ENCODE measurements at places on chromosomes 2 and 18.

DNA sequence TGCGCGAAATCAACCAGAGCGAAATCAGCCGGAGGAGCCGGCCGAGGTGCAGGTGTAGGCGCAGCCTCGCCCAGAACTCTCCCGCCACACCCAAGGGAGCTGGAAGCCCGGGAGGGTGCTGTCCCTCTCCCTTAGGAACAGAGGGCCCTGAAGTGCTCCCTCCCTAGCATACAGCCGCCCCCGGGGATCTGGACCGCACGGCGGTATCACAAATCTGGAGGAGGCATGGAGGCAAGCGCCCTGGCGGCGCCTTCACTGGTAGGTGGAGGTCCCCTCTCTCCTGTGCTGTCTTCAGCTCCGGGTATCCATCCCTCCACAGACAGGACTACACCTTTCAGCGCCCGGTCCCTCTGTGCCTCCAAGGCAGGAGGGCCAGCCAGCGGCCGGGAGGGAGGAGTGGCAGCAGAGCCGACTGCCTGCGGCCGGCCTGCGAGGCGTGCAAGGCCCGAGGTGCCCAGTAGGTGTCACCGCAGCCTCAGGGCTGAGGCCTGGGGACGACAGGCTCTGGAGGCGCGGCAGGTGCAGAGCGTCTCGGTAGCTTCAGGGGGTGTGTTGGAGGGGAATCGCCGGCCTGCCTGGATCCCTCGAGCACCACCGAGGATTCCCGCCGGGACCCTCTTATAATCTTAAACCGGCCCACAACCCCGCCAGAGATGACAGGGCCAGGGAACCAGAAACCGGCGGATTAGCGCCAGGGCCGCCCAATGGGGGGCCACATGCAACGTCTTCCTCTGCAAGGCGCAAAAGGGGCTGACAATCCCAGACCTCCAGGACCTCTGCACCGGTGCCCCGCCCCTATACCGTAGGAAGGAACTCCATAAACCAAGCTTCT is 2.8 kb downstream of the IHH start:
- peak; percentile 43 for DNase-seq

DNA sequence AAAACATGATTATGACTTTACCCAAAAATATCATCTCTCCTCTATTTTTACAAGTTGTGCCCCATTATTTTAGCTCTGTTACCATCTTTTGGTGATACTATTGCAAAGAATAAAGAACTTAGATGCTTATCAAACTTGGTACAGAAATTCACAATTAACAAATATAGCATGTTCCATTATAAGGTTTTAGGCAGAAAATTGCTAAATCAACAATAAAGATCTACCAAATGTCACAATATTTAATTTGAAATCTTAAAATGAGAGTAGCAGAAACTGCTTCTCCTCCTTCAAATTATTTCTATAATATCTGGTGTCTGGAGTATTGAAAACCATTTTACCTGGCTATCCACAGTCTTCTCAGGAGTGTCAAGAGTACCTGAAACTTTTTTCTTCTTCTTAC is 8.7 kb downstream of the NIFK start:
- no peak for DNase-seq

DNA sequence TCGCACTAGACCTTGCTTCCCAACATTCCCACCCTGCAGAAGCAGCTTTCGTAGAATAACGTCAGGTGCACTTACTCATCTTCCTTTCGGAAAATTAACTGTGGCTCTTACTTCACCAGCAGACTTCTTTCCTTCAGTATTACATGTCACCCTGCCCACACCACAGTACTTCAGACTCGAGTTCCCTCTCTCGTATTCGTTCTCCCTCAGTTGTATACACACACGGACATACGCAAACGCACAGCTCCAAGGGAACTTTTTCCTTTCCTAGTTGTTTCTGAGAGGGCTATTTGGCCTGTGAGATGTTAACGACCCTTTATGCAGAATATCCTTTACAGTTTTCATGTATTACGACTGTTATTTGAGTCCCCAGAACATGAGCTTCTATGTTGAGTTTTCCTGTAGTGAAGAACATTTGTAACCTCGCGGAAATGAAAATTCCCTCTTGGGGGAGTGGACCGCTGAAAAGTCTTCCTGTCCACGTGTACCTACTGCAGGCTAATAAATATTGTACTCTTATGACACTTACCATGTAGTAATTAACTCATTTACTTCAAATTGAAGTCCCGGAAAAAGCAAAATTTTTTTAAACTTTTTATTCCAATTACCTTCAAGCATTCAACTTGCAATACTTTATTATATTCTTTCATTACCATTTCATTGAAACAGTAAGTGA is 908 bp downstream of the ERLEC1 start:
- DNase-seq: peak; percentile 8

DNA sequence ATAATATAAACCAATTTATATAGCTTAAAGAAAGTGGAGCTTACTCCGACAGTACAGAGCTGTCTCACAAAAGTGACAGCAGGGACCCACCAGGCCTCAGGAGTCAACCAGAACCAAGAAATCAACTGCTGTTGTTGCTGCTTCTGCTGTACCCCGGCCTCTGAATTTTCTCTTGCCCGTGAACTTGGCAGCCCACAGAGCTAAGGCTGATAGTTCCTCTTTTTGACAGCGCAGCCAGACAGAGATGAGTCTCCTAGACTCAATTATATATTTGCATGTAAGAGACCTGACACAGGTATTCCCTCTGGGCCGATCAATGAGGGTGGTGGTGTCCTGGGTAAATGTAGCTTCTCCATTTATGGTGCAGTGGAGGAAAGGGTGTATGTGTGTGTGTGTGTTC is 109.4 kb downstream of the KCTD1 start:
- DNase-seq: no peak

DNA sequence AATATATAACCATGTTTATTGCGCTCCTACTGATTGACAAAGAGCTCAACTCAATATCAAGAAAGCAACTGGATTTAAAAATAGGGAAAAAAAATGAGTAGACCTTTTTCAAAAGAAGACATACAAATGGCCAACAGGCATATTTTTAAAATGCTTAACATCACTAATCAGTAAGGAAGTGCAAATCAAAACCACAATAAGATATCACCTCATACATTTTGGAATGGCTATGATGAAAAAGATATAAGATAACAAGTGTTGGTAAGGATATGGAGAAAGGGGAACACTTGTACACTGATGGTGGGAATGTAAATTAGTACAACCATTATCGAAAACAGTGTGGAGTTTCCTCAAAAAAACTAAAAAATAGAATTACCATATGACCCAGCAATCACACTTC is 5.6 kb upstream of the GALNT5 start:
- no peak for DNase-seq

DNA sequence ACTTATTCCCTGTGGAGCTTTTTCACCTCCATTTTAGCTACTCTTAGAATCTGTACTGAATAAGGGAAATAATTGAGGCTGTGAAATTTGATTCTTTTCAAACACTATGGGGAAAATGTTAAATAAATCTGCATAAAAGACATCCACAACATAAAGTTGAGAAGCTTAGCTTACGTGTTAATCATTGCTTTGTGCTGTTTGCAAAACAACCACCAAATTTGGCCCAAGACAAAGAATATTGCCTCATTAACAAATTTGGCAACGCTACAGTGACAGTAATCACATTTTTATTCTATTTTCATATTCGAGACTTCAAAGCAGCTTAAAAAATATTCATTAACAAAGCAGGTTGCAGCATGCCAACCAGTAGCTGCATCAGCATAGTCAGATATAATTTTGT is 437.6 kb downstream of the DPP10 start:
- DNase-seq: no peak

- no peak for DNase-seq
Measured at GRCh38 chr18:24474406-24474805, 14.0 kb downstream of the HRH4 start.

- no peak for DNase-seq
Measured at GRCh38 chr2:192957425-192957824, 762.7 kb upstream of the TMEFF2 start.

- peak; percentile 11 for DNase-seq
Measured at GRCh38 chr2:109638795-109639194, 24.6 kb downstream of the SOWAHC start.

GRCh38 chr18:45111502-45111848 is 430.8 kb downstream of the SETBP1 start:
- no peak for DNase-seq

- no peak for DNase-seq
Measured at GRCh38 chr2:153872311-153873051, 759 bp downstream of the GALNT13 start.

GRCh38 chr2:225462417-225462816 is 62.9 kb downstream of the NYAP2 start:
- no peak for DNase-seq

DNA sequence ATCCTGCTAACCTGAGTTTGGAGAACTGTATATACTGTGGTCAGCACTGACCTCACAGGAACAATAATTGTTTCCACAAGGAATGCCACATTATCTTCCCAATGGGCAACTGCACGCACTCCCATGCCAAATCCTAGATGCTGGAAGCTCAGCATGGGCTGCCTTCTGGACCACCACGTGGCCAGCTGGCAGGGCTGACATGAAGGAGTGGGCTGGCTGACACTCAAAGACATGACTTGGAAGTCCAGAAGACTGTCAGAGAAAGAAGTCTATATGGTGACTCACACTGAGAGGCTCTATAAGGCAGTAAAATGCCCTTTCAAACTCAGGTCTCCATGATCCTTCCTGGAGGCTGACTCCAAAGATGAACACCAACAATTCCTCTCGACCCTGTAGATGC is 98.4 kb upstream of the RNF152 start:
- peak; percentile 54 for DNase-seq

DNA sequence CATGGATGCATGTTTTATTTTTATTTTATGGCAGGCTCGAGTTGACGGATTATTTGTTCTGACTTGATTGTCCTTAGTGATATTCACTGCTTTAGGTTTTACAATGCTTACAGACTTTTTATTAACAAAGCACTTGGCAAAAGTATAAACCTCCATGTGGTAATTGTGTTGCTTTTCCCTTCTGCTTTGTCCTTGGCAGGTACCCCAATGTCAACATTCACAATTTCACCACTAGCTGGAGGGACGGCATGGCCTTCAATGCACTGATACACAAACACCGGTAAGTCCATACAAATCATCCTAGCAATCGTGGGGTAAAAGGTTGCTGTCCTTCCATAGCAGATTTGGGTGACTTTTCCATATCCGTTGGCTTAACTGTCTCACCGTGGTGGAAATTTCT is 106.1 kb upstream of the EML6 start:
- no peak for DNase-seq

DNA sequence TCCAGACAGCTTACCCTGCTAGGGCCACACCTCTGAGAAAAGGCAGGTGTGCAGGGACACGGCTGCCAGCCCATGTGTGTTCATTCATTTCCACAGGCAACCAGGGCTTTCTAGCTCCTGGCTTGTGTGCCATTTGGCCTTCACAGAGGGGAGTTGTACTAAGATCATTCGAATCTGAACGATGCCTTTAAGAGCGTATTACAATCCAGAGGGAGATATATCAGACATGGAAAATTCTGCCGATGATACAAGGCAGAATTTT is 64.2 kb upstream of the OTOF start:
- DNase-seq: no peak

- DNase-seq: no peak
Measured at GRCh38 chr2:134206031-134206430, 47.8 kb upstream of the MGAT5 start.

DNA sequence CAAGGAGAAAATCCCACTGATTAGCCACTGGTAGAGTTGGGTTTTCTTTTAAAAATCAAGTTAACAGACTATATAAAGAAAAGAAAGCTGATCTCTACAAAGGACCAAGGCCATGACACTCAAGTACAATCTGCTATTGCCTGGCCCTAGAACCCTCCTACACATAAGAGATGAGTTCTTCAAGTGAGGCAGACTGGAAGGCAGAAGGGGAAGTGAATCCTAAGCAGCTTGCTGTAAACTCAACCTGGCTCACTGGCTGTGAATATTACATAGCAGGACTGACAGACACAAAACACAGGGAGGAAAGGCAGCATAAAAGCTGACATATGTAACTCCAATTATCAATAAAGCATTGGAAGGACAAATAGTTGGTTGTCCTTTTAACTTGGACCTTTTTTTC is 65.4 kb downstream of the TRIP12 start:
- no peak for DNase-seq

- DNase-seq: no peak
Measured at GRCh38 chr2:137521653-137522619, 442.3 kb upstream of the HNMT start.

DNA sequence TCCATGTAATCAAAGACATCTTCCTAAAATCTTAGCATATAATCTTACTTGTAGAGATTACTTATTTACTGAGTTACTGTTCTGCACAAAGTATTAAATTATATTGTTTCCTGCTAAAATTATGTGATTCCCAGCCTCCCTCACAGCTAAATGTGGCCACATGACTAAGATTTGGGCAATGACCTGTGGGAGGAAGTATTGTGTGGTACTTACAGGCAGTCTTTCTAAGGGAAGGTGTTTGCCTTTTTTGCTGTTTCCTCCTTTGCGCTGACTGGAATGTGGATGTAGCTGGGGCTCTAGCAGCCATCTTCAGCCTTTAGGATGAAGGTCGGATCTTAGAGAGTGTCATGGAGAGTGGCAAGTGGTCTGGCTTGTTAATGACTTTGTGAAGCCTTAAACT is 146.3 kb upstream of the APCDD1 start:
- no peak for DNase-seq

DNA sequence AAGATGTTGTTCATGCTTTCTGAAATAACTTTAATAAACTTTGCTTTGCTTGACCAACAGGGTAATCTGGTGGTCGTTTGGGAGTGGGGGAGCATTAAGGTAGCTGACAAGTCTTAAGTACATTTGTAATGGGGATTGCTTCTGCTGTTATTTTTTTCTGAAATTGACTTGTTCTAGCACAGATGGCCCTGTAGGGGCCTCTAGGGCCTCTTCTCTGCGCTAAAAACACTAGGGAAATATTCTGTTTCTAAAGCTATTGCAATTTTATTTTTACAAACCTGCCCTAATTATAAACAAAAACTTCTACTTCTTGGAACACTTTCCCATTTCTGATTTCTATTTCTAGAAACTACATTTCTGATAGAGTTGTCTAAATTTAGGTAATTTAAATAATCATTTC is 191.3 kb upstream of the KCNJ3 start:
- DNase-seq: no peak

Measured in fibroblast of skin of right quadriceps (primary cell).